EH (cell line): ENCODE measurements at places on chromosomes 12 and 14.
A peak's percentile ranks its signal among the peaks of the same experiment; 100 is the strongest.

DNA sequence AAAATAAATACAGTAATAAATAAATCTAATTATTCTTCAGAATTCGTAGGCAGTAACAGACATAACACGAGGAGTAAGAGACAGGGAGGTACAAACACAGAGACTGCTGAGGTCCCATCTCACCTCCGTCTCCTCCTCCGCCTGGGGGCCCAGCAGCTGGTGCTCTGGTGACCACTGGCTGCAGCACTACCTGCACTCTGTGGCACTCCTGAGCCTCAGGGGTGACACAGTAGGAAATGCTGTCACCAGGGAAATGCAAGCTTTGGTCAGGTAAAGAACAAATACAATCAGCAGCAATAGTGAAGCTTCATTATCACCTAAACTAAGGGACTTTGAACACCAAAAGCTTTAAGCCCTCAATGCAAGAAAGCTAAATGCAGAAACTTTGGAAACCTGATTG, 19.6 kb downstream of the GSTZ1 start:
- no peak for DNase-seq

DNA sequence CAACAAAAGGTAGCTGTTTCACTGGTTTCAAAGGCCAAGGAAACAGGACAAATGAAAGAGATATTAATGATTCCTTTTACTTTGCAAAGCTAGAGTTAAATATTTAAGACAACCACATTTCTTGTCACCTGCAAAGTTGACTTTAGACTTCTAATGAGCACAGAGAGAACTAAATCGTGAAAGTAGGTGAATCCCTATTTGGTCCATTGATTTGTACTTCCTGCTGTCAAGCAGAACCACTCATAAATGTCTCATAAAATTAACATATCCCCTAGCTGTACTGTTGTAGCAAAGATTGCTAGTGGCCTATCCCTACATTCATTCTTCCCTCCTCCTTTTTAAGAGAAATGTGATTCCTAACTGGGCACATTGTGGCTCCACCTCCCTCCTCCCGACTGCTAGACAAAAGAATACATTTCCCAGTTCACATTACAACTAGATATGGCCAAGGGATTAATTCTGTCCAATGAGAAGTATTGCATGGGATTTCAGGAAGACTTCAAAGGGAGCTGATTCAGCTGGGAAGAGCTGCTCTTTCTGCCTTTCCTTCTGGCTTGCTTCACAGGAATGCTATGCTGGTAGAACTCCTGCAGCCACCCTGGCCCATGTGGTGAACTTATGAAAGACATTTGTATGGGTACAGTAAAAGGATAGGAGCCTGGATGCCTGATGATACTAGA, 227.5 kb upstream of the ABCD2 start:
- DNase-seq, result peak; percentile 9

GRCh38 chr12:111574797-111575443, 24.2 kb downstream of the ATXN2 start:
- DNase-seq, result no peak

DNA sequence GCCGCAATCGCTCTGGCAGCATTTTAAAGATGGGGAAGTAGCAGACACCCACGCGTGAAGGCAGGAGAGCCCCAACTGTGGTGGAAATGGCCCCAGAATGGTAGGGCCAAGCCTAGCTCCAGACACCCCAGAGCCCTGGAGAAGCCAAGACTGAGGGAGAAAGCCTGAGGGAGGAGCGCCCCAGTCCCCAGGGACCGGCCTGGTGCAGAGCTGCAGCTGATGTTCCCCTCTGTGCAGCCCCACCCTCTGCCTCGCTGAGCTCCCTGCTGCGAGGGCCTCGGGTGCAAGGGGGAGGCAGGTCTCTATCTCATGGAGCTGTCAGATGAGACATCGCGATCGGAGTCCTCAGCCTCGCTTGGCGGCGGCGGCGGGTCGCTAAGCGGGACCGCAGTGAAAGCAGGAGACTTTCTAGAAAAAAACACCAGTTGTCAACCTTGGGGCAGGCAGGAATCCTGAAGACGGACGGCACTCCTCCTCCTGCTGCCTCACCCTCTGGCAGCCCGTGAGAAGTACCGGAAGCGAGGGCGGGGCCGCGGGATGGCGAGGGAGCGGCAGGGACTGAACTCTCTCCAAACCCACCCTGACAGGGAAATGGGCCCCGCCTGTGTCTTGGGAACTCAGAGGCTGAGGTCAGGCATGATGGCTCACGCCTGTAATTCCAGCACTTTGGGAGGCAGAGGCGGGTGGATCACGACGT, 6.0 kb downstream of the GAPDH start:
- DNase-seq, result peak; percentile 98

- no peak for DNase-seq
These were observed 321.0 kb downstream of the ALG10 start for GRCh38 chr12:34343345-34343744.

DNA sequence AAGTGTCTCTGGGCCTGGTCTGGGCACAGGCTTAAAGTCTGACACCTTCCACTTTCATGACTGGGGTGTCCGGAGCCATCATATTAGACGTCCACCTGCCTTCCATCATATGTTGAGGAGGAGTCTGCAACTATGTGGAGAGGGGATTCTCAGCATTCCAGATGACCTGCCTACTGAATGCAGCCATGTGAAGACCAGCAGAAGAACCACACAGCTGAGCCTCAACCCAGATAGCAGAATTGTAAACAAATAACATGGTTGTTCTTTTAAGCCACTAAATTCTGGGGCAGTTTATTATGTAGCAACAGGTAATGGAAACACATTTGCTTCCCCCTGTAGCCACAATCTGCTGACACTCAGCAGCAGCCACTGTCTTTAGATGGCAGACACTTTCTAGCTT, 4.0 kb upstream of the SLC15A4 start:
- no peak for DNase-seq

GRCh38 chr12:92573104-92573503, 129.7 kb upstream of the PLEKHG7 start:
- DNase-seq, result no peak

GRCh38 chr12:76290963-76291859, 57.0 kb downstream of the BBS10 start:
- DNase-seq, result peak; percentile 19

- DNase-seq, result peak; percentile 51
These were observed 173.2 kb downstream of the SLC35F4 start for GRCh38 chr14:57692671-57693070.

GRCh38 chr12:39723831-39724230, 104.2 kb upstream of the ABCD2 start:
- DNase-seq, result peak; percentile 19
